ENCODE measurements at places on chromosomes 5 and 9.

DNA sequence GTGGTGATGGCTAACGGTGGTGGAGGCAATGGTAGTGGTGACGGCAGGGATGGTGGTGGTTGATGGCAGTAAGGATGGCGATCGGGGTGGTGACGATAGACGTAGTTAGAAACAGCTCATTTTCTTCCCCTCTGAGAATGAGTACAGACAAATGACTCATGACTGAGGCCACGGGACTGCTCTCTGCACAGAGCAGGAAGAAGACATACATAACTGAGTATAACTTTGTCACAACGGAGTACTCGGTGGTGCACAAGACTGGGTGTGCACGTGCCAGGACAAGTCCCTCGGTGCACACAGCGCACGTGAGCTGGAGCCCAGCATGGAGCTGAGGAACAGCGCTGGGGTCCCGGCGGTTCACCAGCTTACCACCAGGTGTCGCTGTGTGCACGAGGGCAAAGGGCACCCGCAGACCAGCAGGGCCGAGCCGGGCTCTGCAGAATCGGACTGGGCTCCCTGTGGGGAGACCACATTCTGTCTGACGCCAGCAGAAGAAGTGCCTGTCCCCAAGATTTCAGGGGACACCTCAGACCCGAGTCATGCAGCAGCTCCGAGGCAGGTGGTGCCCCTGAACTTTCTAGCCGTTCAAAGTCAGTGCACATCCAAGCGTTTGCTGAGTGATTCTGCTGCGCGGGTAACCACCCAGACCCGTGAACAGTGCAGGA, 188.6 kb downstream of the FSTL4 start:
- DNase-seq = peak; percentile 71

DNA sequence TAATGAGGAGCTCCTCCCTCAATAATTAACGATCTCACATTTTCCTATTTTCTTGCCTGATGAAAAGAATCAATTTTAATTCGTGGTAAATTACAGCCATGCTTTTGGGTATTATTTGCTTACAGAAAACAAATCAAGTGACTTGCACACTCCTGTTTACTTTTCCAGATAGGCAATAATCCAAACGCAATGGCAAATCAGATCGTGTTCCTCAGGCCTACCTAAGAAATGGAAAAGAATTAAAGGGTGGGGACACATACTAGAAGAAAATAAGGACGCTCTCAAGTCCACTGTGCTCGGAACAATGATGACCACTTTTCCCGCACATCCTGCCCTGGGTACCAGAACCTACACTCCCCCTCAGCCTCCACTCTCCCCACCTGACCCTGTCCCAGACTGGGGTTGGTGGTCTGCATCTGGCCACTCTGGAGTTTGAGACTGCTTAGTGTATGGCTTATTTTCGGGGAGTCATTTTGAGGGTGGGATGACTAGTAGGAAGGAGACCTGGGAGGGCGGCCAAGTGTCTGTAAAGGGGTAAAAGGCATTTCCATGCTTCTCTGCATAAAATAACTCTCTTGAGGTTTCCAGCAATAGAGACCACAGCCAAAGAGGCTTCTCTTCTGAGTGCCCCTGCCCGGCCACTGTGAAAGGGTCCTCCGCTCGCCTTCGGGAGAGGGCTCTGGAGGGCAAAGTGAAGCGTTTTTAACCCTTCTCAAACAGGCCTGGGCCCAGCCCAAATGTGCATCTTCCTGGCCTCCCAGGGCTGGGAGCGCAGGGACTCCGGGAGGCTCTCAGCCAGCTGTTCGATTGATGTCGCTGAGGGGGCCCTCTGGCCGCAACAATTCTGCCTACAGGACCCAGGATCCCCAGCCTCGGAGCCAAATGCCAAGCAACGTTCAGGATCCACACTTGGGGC, 4.5 kb upstream of the OTP start:
- peak; percentile 62 for DNase-seq

GRCh38 chr5:125576822-125577221, 830.4 kb upstream of the ZNF608 start:
- DNase-seq = no peak

GRCh38 chr9:134298000-134298399, 28.3 kb upstream of the RXRA start:
- no peak for DNase-seq

GRCh38 chr5:81363093-81363871, 30.7 kb downstream of the ACOT12 start:
- DNase-seq = peak; percentile 7

GRCh38 chr9:103902263-103902662, 191.8 kb upstream of the SMC2 start:
- no peak for DNase-seq

DNA sequence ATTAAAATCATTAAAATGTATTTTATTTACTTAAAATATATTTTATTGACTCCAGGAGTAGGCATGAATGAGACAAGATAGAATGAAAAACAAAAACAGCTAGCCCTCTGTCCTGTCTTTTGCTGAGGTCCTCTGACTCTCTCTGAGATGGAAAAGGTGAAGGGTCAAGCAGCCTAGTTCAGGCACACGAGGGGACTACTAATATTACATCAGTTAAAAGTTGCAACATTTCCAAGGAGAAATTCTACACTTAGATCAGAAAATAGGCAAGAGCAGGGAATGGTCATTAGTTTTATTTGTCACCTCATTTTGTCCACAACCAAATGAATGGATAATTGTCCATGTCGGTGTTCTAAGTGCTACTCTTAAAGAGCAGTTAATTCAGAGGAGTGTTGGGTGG, 148.5 kb downstream of the CDH10 start:
- no peak for DNase-seq

DNA sequence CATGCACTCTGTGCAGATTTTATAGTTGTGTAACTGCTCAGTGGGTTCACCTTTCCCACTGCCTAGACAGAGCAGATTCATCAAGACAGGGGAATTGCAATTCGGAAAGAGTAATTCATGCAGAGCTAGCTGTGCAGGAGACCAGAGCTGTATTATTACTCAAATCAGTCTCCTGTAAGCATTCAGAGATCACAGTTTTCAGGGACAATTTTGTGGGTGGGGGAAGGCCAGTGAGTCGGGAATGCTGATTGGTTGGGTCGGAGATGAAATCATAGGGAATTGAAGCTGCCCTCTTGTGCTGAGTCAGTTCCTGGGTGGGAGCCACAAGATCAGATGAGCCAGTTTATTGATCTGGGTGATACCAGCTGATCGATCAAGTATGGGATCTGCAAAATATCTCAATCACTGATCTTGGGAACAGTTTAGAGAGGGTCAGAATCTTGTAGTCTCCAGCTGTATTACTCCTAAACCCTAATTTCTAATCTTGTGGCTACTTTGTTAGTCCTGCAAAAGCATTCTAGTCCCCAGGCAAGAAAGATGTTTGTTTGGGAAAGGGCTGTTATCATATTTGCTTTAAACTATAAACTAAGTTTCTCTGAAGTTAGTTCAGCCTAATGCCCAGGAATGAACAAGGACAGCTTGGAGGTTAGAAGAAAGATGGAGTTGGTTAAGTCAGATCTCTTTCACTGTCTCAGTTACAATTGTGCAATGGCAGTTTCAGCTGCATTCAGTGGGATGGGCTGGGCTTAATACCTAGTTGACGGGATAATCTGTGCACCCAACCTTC, 12.7 kb upstream of the SVEP1 start:
- DNase-seq = no peak

DNA sequence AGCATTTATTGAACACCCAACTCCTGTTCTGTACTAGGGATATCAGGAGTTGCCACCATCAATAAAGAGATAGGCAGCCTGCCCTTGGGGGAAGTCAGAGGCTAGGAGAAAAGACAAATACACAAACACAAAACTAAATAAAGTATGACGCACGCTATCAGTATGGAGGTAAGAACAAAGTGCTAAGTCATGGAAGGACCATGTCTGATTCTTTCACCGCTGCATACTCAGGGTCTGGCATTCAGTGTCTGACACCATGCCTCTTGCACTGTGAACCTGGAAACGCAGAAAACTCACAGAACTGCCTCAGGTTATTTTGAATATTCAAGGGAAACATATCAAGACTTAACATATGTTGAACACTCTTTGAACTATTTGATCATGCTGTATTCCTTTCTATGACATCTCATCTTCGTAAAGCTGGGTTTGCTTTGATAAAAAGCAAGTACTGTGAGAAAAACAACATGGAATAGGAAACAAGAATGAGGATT, 65.3 kb downstream of the ADAMTSL1 start:
- DNase-seq = no peak

DNA sequence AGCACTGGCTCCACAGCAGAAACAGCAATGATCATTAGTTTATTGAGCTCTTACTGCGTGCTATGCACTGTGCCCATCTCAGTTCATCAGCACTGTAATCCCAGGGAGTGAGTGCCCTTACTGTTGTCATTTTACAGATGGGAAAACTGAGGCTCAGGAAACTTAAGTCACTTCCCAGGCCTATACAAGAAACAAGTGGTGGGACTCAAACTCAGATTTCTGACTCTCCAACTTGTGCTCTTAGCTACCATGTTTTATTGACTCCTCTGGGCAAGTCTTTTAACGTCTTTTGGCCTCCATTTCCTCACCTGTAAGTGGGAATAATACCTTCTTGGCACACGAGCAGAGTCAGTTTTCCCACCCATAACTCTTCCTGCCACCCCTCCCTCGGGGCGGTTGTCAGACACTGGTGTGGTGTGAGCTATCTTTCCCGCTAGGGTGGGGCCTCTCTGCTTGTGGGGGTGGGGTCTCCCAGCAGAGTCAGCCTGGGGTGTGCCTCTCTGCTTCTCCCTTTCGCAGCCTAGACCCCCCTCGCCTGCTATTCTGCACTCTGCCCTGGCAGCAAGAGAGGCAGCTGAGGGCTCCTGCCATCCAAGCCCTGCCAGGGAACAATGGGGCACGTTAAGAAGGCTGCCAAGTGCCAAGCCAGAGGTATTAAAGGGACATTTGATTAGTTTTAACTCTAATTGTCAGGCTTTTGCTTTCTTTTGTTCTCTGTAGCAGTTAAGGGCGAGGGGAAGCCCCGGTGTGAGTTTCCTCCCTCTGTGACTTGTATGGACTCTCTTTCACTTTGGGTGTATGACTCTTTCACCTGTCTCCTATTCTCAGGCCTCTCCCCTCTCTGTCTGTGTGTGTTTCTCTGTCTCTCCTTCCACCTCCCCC, 12.1 kb downstream of the GALNT10 start:
- DNase-seq = no peak

DNA sequence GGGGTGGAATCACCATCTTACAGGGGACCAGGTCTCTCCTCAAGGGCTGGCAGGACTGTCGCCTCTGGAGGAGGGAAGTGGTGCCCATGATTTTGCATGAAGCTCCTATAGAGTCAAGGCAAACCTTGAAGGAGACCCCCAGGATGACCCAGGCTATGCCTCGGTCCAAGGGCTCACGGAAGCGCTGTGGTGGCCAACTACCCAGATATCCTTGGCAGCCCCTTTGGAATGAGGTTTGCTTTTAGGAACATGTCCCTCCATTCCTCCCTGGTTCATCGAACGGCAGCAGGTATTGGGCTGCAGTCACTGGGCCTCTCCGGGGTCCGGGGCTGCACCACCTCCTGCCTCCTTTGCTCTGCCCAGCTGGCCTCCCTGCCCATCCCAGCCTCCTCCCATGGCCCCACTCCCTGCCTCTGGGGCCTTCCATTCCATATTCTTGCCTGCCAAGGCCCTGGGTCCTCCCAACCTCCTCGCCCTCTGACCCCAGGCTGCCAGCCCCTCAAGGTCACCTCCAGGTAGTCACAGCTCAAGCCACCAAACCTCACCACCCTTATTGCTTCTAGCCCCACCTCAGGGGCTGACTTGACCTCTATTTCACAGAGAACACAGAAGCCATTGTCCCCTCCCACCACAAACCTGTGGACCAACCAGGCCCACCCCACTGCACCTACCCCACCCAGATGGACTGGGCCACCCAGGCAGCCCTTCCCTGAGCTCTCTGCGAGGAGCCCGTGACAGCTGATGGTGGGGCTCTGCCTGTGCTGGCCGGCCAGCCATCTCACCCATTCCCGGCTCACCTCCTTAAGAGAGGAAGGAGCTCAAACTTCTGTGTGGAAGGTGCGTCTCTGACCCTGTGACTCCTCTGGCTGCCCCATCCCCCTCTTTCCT, 3.6 kb upstream of the IL3 start:
- DNase-seq = no peak

DNA sequence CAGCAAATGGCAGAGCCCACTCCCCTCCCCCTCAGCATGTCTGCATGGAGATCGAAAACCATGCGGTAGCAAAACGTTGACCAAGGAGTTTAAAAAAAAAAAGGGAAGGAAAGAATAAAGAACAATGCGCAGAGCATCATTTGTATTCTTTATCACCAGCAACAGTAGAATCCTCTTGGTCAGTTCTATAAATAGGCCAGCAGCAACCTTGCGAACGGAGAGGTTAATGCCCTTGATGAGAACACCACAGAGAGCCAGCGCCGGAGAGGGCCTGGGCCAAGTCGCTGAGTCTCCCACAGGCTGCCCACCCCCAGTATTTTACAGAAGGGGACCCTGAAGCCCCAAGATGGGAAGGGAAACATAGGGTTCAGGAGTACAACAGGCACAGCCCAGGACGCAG, 22.7 kb downstream of the WHRN start:
- DNase-seq = no peak

DNA sequence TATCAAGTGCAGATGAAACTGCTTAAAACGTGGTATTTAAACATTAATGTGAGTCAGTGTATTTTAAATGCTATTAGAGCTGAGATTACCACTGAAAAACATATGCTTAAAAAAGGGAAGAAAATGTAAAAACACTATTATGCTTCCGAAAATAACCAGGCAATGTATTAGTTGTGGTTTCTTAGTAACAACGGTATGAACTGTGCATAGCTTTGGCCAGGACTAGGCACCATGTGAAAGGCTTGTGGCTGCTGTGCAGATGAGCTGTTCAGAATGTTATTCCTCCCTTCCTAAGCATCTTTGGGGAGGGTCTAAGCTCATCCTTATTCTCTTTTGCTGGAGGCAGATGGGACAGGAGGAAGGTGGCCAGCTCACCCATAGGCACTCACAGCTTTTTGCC, 84.9 kb downstream of the NTRK2 start:
- no peak for DNase-seq

- no peak for DNase-seq
These were observed 62.8 kb downstream of the GABRB2 start for GRCh38 chr5:161483721-161484120.

- no peak for DNase-seq
These were observed 73.7 kb downstream of the SHB start for GRCh38 chr9:37995348-37995737.

DNA sequence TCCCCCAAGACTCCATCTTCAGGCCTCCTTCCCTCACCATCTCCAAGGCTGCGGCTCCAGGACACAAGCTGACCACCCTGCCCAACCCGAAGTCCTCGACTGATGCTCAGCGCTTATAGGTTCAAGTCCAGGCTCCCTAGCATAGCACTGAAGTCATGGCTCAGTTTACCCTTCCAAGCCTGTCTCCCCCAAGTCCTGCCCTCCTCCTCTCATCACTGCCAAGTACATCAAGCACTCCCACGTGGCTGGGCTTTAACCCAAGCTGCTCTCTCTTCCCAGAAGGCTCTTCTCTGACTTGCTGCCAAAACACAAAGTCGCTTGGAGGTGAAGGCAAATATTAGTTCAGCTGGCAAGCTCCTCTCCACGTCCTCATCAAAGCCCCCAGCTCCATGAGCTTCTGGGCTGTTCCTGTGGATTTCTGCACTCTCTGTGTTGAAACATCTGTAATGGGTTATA, 22.1 kb upstream of the MARCHF6 start:
- peak; percentile 51 for DNase-seq
